ENCODE measurements at places on chromosomes 5 and 9.

DNA sequence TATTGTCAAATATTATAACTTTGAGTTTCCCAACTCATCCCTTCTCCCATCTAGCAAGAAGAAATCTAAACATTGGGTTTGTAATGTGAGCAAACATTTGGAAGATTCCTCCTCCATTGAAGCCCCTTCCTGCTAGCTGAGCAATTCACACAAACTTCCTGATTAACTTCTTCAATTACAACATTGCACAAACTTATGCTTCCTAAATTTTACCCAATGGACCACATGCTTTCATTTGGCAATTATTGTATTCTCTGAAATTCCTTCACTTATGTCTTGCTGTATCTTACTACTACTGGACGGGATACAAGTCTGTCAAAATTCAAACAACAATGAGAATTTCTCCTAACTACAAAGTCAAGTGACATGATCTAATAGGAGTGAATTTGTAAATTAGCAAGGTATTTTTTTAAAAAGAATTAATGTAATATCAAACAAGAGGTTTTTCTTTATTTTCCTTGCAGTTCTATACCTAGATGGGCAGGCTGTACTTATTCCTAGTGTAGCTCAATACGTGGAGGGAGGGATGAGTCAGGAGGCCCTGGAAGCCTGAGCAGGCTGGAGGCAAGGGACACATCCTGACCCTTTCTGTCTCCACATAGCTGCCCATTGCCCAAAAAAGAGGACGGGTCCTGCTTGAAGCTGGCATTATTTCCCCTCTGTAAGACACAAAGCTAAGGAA is 11.8 kb upstream of the IFNW1 start:
- no peak for DNase-seq

DNA sequence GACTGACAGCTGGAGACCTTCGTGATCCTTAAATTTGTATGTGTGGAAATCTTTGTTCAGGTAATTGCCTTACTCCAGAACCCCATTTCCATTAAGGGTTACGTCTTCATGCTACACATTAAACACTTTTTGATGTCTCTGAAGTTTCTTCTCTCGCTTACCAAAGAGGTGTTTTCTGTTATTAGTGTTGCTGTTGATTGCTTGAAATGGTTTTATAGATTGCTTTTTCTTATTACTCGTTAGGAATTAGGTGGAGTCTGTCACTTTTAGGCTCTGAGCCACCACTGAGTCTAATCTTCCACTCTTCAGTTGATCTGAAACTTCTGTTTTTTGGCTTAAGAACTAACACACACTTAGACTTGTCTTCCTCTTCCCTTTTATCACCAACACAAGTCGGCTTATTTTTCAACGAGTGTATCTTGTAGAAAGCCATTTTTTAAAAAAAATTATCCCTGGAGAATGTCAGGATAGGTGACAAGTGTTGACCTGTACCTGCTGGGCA is 62.2 kb upstream of the PPARGC1B start:
- no peak for DNase-seq

GRCh38 chr9:120885958-120886357 is 9.0 kb upstream of the PHF19 start:
- no peak for DNase-seq

- no peak for DNase-seq
These were observed 29.0 kb downstream of the KLF9 start for GRCh38 chr9:70385426-70385825.

- peak; percentile 38 for DNase-seq
These were observed 116.2 kb downstream of the ROR2 start for GRCh38 chr9:91833878-91834255.

GRCh38 chr5:124733329-124733650 is 13.1 kb downstream of the ZNF608 start:
- DNase-seq: no peak

- DNase-seq: no peak
These were observed 83.8 kb downstream of the DAB2IP start for GRCh38 chr9:121735065-121735792.

DNA sequence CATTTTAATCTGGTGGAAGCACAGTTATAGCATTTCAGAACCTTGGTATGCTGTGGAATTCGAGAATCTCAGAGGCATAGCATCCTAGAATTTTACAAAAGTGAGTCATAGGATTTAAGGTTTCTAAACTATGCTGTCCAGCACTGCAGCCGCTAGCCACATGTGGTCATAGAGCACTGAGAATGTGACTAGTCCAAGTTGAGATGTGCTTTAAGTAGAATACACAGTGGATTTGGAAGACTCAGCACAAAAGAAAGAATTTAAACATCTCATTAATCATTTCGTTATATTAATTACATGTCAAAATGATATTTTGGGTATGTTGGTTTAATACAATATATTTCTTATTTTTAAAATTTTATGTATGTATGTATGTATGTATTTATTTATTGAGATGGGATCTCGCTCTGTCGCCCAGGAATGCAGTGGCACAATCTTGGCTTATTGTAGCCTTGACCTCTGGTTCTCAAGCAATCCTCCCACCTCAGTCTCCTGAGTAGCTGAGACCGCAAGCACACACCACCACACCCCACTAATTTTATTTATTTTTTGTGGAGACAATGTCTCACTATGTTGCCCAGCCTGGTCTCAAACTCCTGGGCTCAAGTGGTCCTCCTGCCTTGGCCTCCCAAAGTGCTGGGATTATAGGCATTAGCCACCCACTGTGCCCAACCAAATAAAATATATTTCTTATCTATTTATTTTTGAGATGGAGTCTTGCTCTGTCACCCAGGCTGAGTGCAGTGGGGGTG is 20.4 kb upstream of the RPS14 start:
- no peak for DNase-seq

- DNase-seq: no peak
These were observed 27.5 kb downstream of the ZNF474 start for GRCh38 chr5:122156724-122157325.

- no peak for DNase-seq
These were observed 108.5 kb downstream of the ARHGAP26 start for GRCh38 chr5:142878638-142879037.

GRCh38 chr9:89812556-89813181 is 207.9 kb downstream of the GADD45G start:
- DNase-seq: no peak

- no peak for DNase-seq
These were observed 157.5 kb downstream of the EBF1 start for GRCh38 chr5:158942217-158942616.

DNA sequence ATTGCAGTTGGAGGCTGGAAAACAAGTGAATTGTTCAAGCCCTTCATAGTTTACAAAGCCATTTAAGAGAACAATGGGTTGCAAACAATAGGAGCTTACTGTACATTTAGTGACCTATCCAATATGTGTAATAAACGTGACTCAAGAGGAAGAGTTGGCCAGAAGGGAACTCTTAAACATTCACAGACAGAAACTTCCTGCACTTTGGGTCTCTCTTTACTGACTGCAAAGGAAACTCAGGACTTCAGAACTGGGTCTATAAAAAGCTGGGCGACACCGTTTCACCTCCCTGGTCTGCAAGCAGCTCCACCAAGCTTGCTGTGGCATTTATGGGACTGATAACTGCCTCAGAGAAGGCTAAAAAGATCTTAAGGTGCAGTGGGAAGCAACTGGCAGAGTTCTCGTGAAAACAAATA is 48.7 kb upstream of the SPATA31D4 start:
- DNase-seq: no peak

- no peak for DNase-seq
These were observed 128.7 kb downstream of the ATG10 start for GRCh38 chr5:82100303-82101077.

DNA sequence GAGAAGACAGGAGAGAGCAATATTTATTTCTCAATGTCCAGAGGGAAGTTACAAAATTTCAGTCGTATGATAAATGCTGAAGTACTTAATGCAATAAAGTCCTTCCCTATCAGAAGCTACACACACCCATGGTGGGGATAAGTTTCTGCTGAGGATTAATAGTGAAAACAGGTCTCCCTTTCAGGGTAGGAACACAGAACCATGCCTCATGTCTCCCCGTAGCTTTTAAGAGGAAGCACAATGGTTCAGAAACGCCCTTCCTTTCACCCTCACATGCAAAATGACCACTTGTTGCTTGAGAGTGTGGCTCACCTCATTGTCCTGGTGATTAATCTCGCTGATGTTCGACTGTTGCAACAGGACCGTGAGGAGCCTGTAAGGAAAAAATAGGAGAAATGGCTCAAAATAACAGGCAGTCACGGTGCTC is 73.6 kb downstream of the ANKRD55 start:
- no peak for DNase-seq
